Epithelial cell of proximal tubule (primary cell): ENCODE measurements at places on chromosomes 1 and 21. TPM values are rescaled to one million over a fixed set of nuclear protein-coding genes. Genes with fewer than 3 reads are reported as not detected.

Gene HRNR
- total RNA-seq, result not detected in 2 replicates

Gene RUNX3
- not detected in 2 replicates for total RNA-seq

Gene PGLYRP4
- not detected in 2 replicates for total RNA-seq

Gene SYTL1
- 22.0 and 27.6 TPM in 2 replicates for total RNA-seq

Gene TRIM58
- total RNA-seq, result 2.0 and 6.0 TPM in 2 replicates
